ENCODE measurements at places on chromosomes 13 and 19.

DNA sequence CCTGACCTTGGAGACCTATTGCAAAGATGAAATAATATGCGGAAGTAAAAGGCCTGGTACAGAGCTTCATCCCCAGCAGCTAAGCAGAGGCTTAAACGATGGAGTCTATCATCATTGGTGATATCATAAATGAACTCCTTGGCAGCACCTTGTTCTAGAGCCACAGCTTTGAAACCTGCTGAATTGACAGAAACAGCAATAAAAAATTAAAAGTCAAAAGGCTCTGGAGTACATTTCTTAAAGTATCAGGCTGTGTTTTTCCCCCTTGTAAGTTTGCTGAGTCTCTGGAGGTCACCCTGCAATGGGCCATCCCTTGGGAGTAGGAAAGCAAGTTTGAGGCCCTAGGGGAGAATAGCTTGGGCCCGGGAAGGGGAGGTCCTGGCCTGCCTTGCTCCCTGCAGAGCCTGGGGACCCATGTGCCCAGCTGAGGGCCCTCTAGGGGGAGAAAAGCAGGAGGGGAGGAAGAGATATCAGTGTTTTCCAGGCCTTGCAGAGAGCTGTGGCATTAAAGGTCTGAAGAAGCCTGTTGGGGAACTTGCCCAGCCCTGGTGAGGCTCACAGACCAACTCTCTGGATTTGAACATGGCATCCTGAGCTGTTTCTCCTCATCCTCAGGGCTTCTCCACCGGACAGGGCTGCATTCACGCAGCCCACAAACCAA is 416.1 kb downstream of the ZNF536 start:
- DNase-seq: no peak

DNA sequence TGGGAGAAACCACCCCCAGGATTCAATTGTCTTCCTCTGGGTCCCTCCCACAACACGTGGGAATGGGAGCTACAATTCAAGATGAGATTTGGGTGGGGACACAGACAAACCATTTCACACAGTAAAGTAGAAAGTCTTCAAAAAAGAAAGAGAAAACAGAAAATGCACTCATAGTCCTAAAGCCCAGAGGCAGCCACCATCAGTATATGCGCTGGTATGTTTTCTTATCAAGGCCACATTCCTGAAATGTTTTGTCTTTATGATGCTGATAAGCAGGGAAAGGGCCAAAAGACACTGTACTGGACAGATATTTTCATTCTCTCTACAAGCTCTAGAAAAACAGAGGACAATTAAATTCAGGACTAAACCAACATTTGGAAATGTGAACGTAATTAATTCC is 375.8 kb upstream of the TSHZ3 start:
- DNase-seq: no peak

GRCh38 chr13:52125547-52125946 is 3.3 kb downstream of the NEK5 start:
- no peak for DNase-seq

GRCh38 chr13:98207416-98207815 is 30.3 kb upstream of the RNF113B start:
- no peak for DNase-seq

DNA sequence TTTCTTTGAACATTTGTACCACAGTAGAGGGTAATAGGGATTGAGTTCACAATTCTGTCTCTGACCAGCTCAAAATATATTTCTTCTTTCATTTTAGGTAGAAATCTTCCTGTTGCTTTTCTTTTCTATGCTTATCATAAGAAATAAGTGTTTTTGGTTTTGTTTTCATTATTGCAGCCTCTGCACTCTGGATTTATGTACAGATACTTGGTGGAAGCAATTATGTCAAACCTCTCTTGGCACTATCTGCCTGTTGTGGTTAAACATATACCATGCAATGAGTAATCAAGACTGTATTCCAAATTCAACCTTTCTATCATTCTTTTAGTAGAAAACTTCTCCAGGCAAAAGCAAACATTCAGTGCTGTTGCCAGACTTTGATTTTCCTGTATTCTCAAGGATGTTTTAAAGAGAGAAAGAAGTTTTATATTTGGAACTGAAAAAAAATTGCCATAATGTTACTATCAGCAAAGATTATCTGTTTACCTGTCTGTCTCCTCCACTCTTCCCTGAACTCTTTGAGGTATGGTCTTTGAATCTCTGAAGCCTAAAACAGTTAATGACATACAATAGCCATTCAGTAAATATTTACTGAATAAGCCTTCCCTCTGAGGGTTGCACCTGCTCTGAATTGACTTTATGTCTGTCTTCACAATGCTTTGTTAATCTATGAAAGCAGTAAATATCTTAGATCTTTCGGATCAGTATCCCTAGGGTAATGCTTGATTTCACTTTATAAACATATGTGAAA is 612.5 kb upstream of the PRR20A start:
- no peak for DNase-seq

Data from inflammatory macrophage treated with lipopolysaccharide for 4 hours (primary cell).